ENCODE measurements at places on chromosomes 16 and 17.

DNA sequence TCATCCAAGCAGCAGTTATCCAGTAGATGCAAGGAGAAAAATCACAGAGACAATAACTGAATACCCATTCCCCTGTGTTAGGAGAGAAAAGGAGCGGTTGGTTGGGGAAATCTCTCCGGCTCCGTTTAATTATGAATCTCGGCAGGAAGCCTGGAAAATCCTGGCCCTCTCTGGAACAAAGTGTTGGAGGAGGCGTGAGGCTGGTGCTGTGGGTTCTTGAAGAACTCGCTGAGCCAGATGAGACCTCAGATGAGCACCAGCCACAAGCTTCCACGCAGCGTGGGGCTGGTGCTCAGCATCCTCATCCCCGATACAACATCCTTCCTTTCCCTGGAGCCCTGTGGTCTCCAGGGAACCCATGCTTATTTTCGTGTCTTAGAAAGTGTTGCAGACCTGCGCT is 39.7 kb downstream of the CACNG4 start:
- DNase-seq: no peak

GRCh38 chr16:79602628-79603014 is 2.1 kb upstream of the MAF start:
- DNase-seq: no peak

GRCh38 chr17:69084911-69085310 is 24.2 kb upstream of the ABCA9 start:
- DNase-seq: no peak

DNA sequence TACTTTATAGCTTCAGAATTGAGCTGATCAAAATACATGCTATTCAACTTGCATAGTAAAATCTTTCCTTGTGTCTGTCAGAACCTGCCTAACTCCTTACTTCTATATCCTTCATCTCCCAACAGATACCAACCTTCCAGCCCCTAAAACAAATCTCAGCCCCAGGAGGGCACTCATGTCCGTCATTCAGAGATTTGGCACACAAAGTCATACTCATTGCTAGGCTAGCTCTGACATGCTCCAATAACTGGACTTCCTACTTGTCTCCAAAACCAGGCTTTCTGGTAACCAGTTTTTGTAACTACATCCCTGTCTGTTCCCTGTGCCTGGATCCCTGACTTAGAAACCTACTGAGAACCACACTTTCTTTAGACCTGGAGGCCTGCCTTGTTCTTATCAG is 37.5 kb upstream of the DHX40 start:
- no peak for DNase-seq

GRCh38 chr16:53773150-53773846 is 69.3 kb downstream of the FTO start:
- DNase-seq: peak; percentile 83

- peak; percentile 15 for DNase-seq
These were observed 9.9 kb downstream of the CYGB start for GRCh38 chr17:76527430-76528111.

GRCh38 chr17:28227316-28228108 is 91.5 kb upstream of the TMEM97 start:
- no peak for DNase-seq

- no peak for DNase-seq
These were observed 17.2 kb downstream of the CORO7 start for GRCh38 chr16:4399001-4399730.

GRCh38 chr16:58292886-58293285 is 1.9 kb downstream of the PRSS54 start:
- DNase-seq: no peak

- no peak for DNase-seq
These were observed 45.1 kb downstream of the WDR45B start for GRCh38 chr17:82602986-82603710.

DNA sequence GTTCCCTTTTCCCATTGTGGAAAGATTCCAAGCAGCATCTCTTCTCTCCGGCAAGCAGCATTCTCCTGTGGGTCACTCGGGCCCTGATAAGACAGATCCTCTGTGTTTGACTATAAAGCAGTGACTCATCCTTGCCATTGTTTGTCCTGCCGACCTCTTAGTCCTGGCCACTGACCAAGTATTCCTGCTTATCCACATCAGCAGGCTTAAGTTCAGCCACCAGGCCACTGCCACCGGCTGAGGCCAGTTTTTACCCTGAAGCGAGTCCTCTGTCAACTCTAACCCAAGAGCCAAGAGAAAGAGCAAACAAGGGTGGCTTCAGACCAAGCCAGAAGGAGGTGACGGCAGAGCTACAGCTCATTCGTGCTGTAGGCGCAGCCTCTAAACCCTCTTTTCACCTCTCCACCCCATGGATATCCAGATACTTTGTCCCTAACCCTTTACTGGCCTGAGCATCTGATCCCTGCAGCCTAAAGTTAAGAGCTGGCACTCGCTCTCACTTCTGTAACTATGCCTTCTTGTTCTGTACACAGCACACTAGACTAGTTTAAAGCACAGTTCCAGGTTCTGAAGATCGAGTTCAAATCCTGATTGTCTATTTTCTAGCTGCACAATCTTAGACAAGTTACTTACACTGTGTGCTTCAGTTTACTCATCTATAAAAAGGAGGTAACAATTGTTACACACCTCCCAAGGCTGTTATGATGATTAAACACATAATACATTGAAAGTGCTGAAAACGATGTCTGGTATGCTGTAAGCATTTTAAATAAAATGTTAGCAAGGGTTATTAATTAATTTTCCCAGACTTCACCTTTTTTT is 31.0 kb downstream of the SOX9 start:
- DNase-seq: peak; percentile 63

- DNase-seq: no peak
These were observed 2.5 kb downstream of the SMIM5 start for GRCh38 chr17:75635610-75636202.

DNA sequence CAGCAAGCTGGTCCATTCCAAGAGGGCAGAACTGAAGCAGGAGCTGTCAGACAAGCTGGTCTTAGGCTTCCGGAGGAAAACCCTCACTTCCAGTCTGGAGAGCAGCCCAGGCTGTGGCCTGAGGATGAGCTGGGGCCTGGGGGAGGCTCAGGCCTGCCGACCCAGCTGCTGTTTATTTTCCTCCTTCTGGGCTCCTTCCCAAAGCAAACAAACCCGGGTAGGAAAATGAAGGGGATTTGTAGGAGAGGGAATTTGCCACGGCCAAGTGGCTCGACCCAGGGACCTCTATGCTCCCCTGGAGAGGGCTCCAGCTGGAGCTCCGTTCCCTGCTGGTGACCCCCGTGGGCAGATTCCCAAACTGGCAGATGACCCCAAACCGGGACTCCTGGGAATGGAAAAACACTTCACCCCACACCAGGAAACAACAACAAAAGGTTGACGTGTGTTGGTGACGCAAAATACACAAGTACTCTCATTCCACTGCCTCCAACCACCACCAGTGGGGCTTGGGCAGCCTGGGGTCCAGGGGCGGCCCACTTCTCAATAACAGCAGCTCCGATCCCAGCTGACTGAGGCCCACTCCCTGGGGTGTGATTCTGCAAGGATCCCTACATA is 8.8 kb downstream of the JUP start:
- peak; percentile 79 for DNase-seq

DNA sequence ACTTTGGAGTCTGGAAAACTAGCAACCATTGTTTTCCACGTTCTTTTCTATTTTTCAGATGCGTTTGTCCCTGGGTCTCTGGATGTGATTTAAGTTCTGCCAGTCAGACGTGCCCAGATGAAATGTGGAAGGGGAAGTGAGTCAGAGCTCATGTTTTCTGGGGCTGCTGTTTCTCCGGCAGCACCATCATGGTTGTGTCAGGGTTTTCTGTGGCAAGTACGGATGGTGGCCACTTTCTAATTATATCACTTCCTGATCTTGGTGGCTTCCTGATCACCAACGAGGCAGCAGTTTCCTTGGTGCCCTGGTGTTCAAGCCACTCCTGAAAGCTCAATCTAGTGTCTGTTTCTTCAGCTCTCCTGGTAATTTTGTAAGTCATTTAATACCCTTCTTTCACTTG is 31.4 kb upstream of the PMFBP1 start:
- DNase-seq: peak; percentile 23

GRCh38 chr17:15091825-15092224 is 173.3 kb downstream of the PMP22 start:
- DNase-seq: no peak

GRCh38 chr16:70390774-70391173 is 44.1 kb downstream of the DDX19A start:
- no peak for DNase-seq

- no peak for DNase-seq
These were observed 43.1 kb downstream of the MAP2K6 start for GRCh38 chr17:69457603-69458002.

DNA sequence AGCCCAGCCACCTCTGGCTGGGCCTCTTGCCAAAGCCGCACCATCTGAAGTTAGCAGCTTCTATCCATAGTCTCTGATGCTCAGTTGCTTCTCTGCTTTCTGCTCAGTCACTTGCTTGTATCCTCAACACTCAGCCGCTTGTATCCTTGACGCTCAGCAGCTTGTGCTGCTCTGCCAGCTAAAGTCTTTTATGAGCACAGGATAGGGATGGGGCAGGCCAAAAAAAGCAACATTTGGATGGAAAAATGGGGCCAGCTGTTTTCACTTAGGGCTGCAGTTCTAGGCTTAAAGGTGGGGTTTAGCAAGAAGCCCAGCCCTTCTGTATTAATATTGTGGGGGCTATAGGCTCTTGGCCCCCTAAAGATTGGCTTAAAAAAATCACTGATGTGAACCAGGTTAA is 739.4 kb downstream of the CDH8 start:
- DNase-seq: no peak

GRCh38 chr17:3892095-3892998 is 506 bp downstream of the CAMKK1 start:
- DNase-seq: peak; percentile 72

GRCh38 chr17:49915670-49916069 is 53.3 kb upstream of the DLX4 start:
- no peak for DNase-seq

GRCh38 chr16:85625485-85626117 is 12.5 kb downstream of the GSE1 start:
- DNase-seq: no peak

DNA sequence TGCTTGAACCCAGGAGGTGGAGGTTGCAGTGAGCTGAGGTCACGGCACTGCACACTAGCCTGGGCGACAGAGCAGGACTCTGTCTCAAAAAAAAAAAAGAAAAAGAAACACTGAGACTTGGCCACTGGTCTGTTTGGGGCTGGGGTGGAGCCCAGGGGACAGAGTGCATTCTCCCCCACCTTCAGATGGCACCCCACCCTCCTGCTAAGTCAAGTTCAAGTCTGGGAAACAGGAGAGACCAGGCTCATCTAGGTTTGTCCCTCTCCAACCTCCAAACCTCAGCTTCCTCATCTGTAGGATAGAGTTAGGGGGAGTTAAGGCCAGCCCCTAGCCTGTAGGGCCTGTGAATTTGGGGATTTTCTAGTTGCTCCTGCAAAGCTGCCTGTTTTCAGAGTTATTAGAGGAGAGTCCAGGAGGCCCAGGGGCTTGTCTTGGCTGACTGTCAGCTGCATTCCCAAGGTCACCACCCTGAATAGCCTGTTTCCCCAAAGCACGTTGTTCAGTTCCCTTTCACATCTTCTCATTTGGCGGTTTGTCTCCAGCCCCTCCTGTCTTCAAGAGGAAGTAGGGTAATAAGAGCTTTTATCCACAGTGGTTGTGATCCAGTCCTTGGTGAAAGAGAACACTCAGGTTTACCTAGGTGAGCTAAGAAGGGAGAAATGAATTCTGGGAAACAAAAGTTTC is 2.2 kb downstream of the MT3 start:
- DNase-seq: no peak

- DNase-seq: no peak
These were observed 99.8 kb upstream of the PMFBP1 start for GRCh38 chr16:72271699-72272240.

GRCh38 chr17:48600244-48601098 is 4.3 kb downstream of the HOXB6 start:
- DNase-seq: no peak

- DNase-seq: no peak
These were observed 42.6 kb downstream of the CYTH1 start for GRCh38 chr17:78739331-78739931.

DNA sequence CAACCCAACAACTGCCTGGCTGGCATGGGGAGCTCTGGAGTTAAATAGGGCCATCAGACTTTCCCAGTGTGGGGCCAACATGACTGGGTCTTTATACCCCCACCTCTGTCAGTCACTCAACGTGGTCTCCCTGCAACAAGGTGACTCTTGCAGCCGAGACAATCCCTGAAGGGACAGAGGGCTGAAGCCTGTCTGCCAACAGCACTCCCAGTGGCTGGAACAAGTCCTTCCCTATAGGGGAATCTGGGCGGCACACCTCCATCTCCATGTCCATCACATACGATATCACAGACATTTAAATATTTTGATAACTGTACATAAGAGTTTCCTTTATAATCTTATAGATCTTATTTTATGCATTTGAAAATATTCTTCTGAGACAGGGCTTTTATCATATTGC is 4.8 kb upstream of the MAPT start:
- DNase-seq: no peak

Measured in AG10803 (cell line).